ENCODE measurements at places on chromosomes 2 and 18. TPM values are rescaled to one million over a fixed set of nuclear protein-coding genes. Genes with fewer than 3 reads are reported as not detected.

- no peak overlapping the region for H3K4me3 ChIP-seq
- no peaks in the 10 kb centered on the region for H3K27me3 ChIP-seq
- H3K27ac ChIP-seq, result no peak overlapping the region
- DNase-seq, result no peak
Measured at GRCh38 chr2:186610785-186611184, 20.9 kb downstream of the ITGAV start.

- no peak overlapping the region for H3K27ac ChIP-seq
- H3K4me3 ChIP-seq, result no peak overlapping the region
- H3K4me1 ChIP-seq, result no peaks in the 10 kb centered on the region
- DNase-seq, result no peak
- H3K36me3 ChIP-seq, result peaks cover 4% of the 10 kb centered on the region
- H3K27me3 ChIP-seq, result no peaks in the 10 kb centered on the region
Measured at GRCh38 chr2:32229635-32230034, 35.1 kb downstream of the NLRC4 start.

- no peak overlapping the region for H3K27ac ChIP-seq
- DNase-seq, result no peak
- H3K4me1 ChIP-seq, result no peaks in the 10 kb centered on the region
Measured at GRCh38 chr2:205561441-205561840, 120.9 kb upstream of the NRP2 start.

GRCh38 chr2:50491541-50492476 is 540.1 kb downstream of the NRXN1 start:
- no peaks in the 10 kb centered on the region for H3K36me3 ChIP-seq
- H3K27me3 ChIP-seq, result no peaks in the 10 kb centered on the region
- H3K27ac ChIP-seq, result no peak overlapping the region
- H3K4me1 ChIP-seq, result peaks cover 3% of the 10 kb centered on the region
- no peak overlapping the region for H3K4me3 ChIP-seq
- DNase-seq, result no peak

- no peak overlapping the region for H3K4me3 ChIP-seq
- H3K27me3 ChIP-seq, result no peaks in the 10 kb centered on the region
- no peaks in the 10 kb centered on the region for H3K4me1 ChIP-seq
- DNase-seq, result no peak
Measured at GRCh38 chr2:122528958-122529705, 773.7 kb downstream of the TSN start.

- H3K27me3 ChIP-seq, result no peaks in the 10 kb centered on the region
- DNase-seq, result no peak
- no peak overlapping the region for H3K27ac ChIP-seq
- H3K4me1 ChIP-seq, result no peaks in the 10 kb centered on the region
- no peak overlapping the region for H3K4me3 ChIP-seq
- no peaks in the 10 kb centered on the region for H3K36me3 ChIP-seq
Measured at GRCh38 chr2:137813176-137813575, 151.1 kb upstream of the HNMT start.

- peak overlapping the region; percentile 28 for H3K27ac ChIP-seq
- H3K4me1 ChIP-seq, result peaks cover 23% of the 10 kb centered on the region
- H3K4me3 ChIP-seq, result peak overlapping the region; percentile 22
Measured at GRCh38 chr2:69083235-69083748, 70.3 kb downstream of the ANTXR1 start.

DNA sequence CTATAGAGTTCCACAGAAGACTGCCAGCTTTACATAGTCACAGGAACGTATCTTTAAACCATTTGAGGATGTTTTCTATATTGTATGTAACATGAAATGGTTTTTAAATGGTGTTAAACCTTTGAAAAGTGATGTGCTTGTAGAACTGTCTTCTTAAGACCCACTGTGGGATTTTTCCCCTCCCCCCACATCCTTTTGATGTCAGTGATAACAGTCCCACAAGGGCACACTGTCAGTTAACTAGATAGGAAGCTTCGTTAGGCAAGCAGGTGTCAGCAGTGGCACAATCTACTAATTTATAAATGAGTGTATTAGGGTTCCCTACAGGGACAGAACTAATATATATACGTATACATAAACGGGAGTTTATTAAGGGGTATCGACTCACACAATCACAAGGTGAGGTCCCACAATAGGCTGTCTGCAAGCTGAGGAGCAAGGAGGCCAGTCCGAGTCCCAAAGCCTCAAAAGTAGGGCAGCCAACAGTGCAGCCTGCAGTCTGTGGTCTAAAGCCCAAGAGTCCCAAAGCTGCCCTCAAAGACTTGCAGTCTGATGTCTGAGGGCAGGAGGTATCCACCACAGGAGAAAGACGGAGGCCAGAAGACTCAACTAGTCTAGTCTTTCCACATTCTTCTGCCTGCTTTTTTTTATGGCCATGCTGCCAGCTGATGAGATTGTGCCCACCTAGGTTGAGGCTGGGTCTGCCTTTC is 23.8 kb upstream of the HNRNPLL start:
- no peak for DNase-seq
- H3K4me3 ChIP-seq, result no peak overlapping the region
- H3K4me1 ChIP-seq, result no peaks in the 10 kb centered on the region

DNA sequence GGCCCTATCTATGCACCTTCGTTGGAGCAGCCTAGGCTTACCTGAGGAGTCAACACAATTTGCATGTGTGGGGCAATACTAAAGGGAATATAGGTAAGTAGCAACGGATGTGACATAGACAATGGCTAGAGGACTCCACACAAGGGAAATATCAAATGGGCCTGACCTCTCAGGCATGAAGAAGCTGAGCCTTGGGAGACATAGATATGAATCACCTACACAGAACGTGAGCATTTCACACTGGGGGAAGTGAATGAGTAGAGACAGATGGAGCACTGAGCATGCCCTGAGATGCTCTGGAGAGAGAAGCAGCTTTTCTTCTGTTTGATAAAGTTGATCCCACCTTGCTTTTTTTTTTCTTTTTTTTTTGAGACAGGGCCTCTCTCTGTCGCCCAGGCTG is 97.9 kb downstream of the ATL2 start:
- no peaks in the 10 kb centered on the region for H3K27me3 ChIP-seq
- DNase-seq, result no peak
- no peaks in the 10 kb centered on the region for H3K36me3 ChIP-seq
- H3K4me1 ChIP-seq, result no peaks in the 10 kb centered on the region
- no peak overlapping the region for H3K27ac ChIP-seq

GRCh38 chr2:105416156-105416555 is 17.3 kb upstream of the FHL2 start:
- no peaks in the 10 kb centered on the region for H3K4me1 ChIP-seq
- no peaks in the 10 kb centered on the region for H3K27me3 ChIP-seq
- no peak overlapping the region for H3K4me3 ChIP-seq
- H3K36me3 ChIP-seq, result no peaks in the 10 kb centered on the region

- DNase-seq, result no peak
- no peaks in the 10 kb centered on the region for H3K27me3 ChIP-seq
- H3K36me3 ChIP-seq, result no peaks in the 10 kb centered on the region
- no peak overlapping the region for H3K27ac ChIP-seq
Measured at GRCh38 chr18:74714791-74715190, 117.1 kb downstream of the ZNF407 start.

DNA sequence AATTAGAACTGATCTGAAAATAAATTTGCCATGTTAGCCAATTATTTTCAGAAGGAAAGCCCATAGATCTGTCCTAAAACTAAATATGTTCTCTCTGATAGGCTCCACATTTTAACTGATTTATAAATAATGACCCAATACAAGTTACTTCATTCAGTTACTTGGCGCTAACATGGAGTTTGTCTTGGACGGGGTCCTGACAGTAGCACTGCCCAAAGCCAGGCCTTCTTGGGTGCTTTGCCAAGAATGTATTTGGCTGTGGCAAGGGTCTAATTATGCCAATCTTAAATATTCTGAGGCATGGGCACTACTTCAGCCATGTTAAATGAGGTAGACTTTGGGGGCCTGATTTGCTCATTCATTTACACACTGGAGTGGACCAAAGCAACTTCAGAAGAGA is 135.0 kb upstream of the PKDCC start:
- H3K27ac ChIP-seq, result no peak overlapping the region
- no peaks in the 10 kb centered on the region for H3K27me3 ChIP-seq
- peaks cover 14% of the 10 kb centered on the region for H3K4me1 ChIP-seq
- H3K4me3 ChIP-seq, result no peak overlapping the region

- no peaks in the 10 kb centered on the region for H3K4me1 ChIP-seq
- H3K4me3 ChIP-seq, result no peak overlapping the region
- no peaks in the 10 kb centered on the region for H3K36me3 ChIP-seq
- no peaks in the 10 kb centered on the region for H3K27me3 ChIP-seq
- no peak overlapping the region for H3K27ac ChIP-seq
Measured at GRCh38 chr2:56133441-56133840, 50.3 kb upstream of the CCDC85A start.

- H3K4me3 ChIP-seq, result no peak overlapping the region
- no peaks in the 10 kb centered on the region for H3K4me1 ChIP-seq
- no peak for DNase-seq
- no peaks in the 10 kb centered on the region for H3K36me3 ChIP-seq
- no peak overlapping the region for H3K27ac ChIP-seq
Measured at GRCh38 chr2:76279142-76279541, 568.4 kb upstream of the GCFC2 start.

GRCh38 chr2:7896940-7897487 is 784.8 kb upstream of the ID2 start:
- H3K36me3 ChIP-seq, result no peaks in the 10 kb centered on the region
- no peak for DNase-seq

DNA sequence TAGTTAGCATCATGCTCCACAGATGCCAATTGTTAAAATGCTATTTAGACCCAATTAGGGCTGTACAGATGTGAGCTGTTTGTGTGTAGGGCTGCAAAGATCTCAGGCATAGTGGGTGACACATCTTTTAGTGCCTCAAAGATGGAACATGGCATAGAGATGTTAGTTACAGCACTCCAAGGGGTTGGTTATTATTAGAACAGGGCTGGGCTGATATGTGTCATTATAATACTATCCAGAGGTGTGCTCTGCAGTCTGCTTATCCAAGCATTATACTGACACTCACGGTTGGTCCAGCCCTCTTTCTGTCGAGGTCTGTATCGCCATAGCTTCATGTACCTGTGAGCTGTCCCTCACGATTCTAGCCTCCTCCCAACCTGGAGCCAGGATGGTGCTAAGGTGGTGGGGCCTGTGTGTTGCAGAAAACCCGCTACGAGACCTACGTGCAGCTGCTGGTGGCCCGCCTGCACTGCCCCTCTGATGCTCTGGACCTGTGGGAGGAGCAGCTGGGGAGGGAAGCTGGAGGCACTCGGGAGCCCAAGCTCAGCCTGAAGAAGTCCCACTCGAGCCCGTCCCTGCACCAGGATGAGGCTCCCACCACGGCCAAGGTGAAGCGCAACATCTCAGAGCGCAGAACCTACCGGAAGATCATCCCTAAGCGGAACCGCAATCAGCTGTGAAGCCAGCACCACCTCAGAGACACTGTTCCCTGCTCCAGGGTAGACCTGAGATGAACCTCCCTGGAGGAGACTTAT is 27.1 kb downstream of the PSD4 start:
- no peak overlapping the region for H3K27ac ChIP-seq
- no peaks in the 10 kb centered on the region for H3K4me1 ChIP-seq
- H3K27me3 ChIP-seq, result no peaks in the 10 kb centered on the region
- no peak for DNase-seq
- H3K4me3 ChIP-seq, result no peak overlapping the region
- H3K36me3 ChIP-seq, result no peaks in the 10 kb centered on the region

- H3K4me3 ChIP-seq, result peak overlapping the region; percentile 51
- peak overlapping the region; percentile 97 for H3K27ac ChIP-seq
- H3K4me1 ChIP-seq, result peaks cover 77% of the 10 kb centered on the region
- no peaks in the 10 kb centered on the region for H3K27me3 ChIP-seq
- DNase-seq, result no peak
Measured at GRCh38 chr2:239285071-239285931, 115.5 kb downstream of the HDAC4 start.

- no peaks in the 10 kb centered on the region for H3K27me3 ChIP-seq
- H3K36me3 ChIP-seq, result no peaks in the 10 kb centered on the region
- no peak overlapping the region for H3K27ac ChIP-seq
- H3K4me3 ChIP-seq, result no peak overlapping the region
- no peak for DNase-seq
Measured at GRCh38 chr2:3242747-3243369, 134.8 kb downstream of the EIPR1 start.

- no peak overlapping the region for H3K27ac ChIP-seq
- DNase-seq, result no peak
- H3K4me3 ChIP-seq, result no peak overlapping the region
- no peaks in the 10 kb centered on the region for H3K36me3 ChIP-seq
- no peaks in the 10 kb centered on the region for H3K4me1 ChIP-seq
- no peaks in the 10 kb centered on the region for H3K27me3 ChIP-seq
Measured at GRCh38 chr18:27665264-27665799, 480.2 kb upstream of the CHST9 start.

Gene ACADL
- 7.8 TPM for total RNA-seq

Gene ASB18
- total RNA-seq, result 0.54 TPM

Gene LRRTM4
- total RNA-seq, result 0.60 TPM

Gene SLC9A4
- total RNA-seq, result 0.08 TPM

Gene SKOR2
- not detected for total RNA-seq

Gene LYG2
- not detected for total RNA-seq

Gene SNTG2
- total RNA-seq, result 1.2 TPM

Gene ZNF396
- total RNA-seq, result 0.78 TPM

Measured in psoas muscle (tissue), 8 donors.